ENCODE measurements at places on chromosomes 2 and 18. TPM values are rescaled to one million over a fixed set of nuclear protein-coding genes. Genes with fewer than 3 reads are reported as not detected.

DNA sequence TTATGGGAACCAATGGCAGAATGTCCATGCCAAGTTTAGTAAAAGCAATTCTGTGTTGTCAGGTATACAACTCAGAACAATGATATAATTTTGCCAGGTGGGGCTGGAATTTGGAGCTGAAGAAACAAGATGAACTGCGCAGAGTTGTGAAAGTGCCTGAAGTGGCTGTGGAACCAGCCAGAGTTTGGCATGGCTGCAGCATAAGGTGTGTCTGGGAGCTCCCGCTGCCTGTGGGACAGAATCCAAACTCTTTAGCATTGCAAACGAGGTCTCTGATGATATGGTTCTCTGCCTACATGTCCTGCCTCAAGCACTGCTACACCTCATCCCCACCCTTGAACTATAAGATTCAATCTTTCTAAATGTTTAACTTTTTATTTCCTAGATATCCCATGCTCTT is 909.7 kb downstream of the EPHA4 start:
- H3K4me3 ChIP-seq = no peak overlapping the region
- no peak overlapping the region for H3K27ac ChIP-seq
- H3K27me3 ChIP-seq = no peaks in the 10 kb centered on the region

- no peak for DNase-seq
- H3K4me1 ChIP-seq = no peaks in the 10 kb centered on the region
- H3K36me3 ChIP-seq = no peaks in the 10 kb centered on the region
- no peak overlapping the region for H3K4me3 ChIP-seq
- no peak overlapping the region for H3K27ac ChIP-seq
- H3K27me3 ChIP-seq = no peaks in the 10 kb centered on the region
These were observed 24.1 kb upstream of the MRPL19 start for GRCh38 chr2:75622500-75622899.

DNA sequence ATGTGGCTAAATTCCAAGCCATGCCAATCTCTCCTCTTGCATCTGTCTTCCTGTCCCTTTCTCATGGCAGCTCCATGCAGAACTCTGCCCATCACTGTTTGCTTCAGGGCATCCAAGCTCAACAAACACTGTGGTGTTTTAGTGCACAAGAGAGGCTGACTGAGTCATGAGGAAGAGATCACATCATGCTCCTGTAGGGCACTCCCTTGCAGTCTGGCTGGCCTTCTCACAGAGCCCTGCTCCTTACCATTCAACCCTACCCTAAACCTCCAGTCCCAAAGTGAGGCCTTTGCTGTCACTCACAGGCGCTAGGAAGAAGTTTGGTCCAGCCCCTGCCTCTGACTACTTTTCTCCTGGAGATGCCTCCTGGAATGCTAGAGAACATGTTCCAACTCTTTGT is 194.0 kb downstream of the LRATD1 start:
- no peak overlapping the region for H3K4me3 ChIP-seq
- H3K36me3 ChIP-seq = no peaks in the 10 kb centered on the region
- H3K27ac ChIP-seq = no peak overlapping the region
- DNase-seq = no peak
- no peaks in the 10 kb centered on the region for H3K27me3 ChIP-seq
- H3K4me1 ChIP-seq = no peaks in the 10 kb centered on the region

DNA sequence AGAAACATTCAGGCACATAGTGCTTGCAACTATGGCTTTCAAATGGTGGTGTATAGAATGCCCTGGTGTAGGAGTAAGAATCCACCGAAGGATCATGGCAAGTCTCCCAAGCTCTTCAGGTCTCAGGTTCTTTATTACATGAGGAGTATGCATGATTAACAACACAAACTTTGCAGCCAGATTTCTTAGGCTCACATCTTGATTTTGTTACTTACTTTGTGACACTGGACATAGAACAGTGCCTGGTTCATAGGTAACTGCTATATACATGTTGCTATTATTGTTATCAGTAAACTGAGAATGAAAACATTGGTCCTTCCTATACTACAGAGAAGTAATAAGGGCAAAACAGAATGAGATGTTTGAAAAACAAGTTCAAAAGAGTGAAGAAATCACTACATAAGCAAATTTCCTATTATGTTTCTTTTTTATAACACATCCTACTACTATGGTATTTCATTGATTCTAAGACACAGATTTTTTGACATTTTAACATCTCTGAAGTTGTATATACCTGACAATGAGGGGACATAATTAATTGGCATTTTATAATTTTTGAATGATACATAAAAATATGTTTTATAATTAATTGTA is 284.9 kb downstream of the C1D start:
- H3K4me1 ChIP-seq = no peaks in the 10 kb centered on the region
- no peaks in the 10 kb centered on the region for H3K36me3 ChIP-seq
- H3K4me3 ChIP-seq = no peak overlapping the region
- H3K27ac ChIP-seq = no peak overlapping the region
- DNase-seq = no peak

DNA sequence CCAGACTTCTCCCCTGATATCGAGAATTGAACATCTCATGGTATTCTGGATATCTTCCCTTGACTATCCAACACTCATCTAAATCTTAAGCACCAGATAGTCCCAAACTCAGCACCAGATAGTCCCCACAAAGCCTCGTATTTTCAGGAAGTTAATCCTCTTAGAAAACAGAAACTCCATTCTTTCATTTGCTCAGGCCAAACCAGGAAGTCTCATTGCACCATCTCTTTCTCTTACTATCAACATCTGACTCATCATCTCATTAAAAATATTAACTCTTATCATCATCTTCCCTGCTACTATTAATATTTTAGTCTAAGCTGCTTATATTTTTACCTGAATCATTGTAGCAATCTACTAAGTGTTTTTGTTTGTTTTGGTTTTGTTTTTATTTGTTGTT is 286.4 kb downstream of the GALNT13 start:
- no peak overlapping the region for H3K4me3 ChIP-seq
- H3K4me1 ChIP-seq = no peaks in the 10 kb centered on the region
- H3K27ac ChIP-seq = no peak overlapping the region
- no peak for DNase-seq
- H3K36me3 ChIP-seq = peaks cover 5% of the 10 kb centered on the region

DNA sequence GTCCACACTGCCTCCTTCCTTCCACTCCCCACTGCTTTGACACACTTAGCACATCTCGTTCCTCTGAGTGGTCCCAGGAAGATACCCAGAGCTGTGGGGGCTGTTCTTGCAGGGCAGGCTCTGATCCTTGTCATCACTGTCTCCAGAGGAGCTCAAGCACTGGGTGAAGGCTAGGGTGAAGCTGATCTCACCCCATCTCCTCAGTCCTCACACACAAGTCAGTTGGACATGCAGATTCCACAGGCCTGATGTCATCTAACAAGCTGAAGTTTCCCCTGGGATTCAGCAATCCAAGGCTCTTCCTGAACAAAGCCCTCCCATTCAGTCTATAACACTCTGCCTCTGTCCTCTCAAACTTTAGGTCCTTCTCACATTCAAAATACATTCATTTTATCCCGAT is 90.6 kb upstream of the RAB6C start:
- no peak overlapping the region for H3K27ac ChIP-seq
- H3K36me3 ChIP-seq = no peaks in the 10 kb centered on the region
- H3K4me1 ChIP-seq = peaks cover 2% of the 10 kb centered on the region
- no peaks in the 10 kb centered on the region for H3K27me3 ChIP-seq
- DNase-seq = no peak
- no peak overlapping the region for H3K4me3 ChIP-seq

- no peaks in the 10 kb centered on the region for H3K27me3 ChIP-seq
- H3K4me3 ChIP-seq = no peak overlapping the region
- H3K27ac ChIP-seq = no peak overlapping the region
- DNase-seq = no peak
These were observed 296.9 kb downstream of the SATB2 start for GRCh38 chr2:199160677-199161465.

The QPCT gene
- total RNA-seq = not detected

GRCh38 chr2:36356298-36356989 is 866 bp downstream of the CRIM1 start:
- no peaks in the 10 kb centered on the region for H3K36me3 ChIP-seq
- no peak overlapping the region for H3K27ac ChIP-seq
- no peak for DNase-seq
- H3K4me3 ChIP-seq = peak overlapping the region; percentile 93
- H3K4me1 ChIP-seq = peaks cover 12% of the 10 kb centered on the region

- peak overlapping the region; percentile 48 for H3K4me3 ChIP-seq
- H3K4me1 ChIP-seq = peaks cover 3% of the 10 kb centered on the region
- no peak for DNase-seq
- H3K36me3 ChIP-seq = peaks cover 8% of the 10 kb centered on the region
- no peak overlapping the region for H3K27ac ChIP-seq
These were observed 2.9 kb upstream of the TLX2 start for GRCh38 chr2:74511104-74511989.

The CHN1 gene
- total RNA-seq = 37.0 TPM

GRCh38 chr18:23661735-23662308 is 889 bp downstream of the ANKRD29 start:
- H3K4me3 ChIP-seq = peak overlapping the region; percentile 64
- DNase-seq = no peak
- H3K27ac ChIP-seq = no peak overlapping the region
- H3K27me3 ChIP-seq = no peaks in the 10 kb centered on the region

GRCh38 chr18:6543330-6543908 is 128.7 kb upstream of the L3MBTL4 start:
- no peaks in the 10 kb centered on the region for H3K27me3 ChIP-seq
- no peaks in the 10 kb centered on the region for H3K36me3 ChIP-seq
- H3K4me3 ChIP-seq = no peak overlapping the region
- H3K4me1 ChIP-seq = no peaks in the 10 kb centered on the region
- H3K27ac ChIP-seq = no peak overlapping the region

GRCh38 chr2:88448248-88448647 is 4.2 kb downstream of the FOXI3 start:
- no peak overlapping the region for H3K4me3 ChIP-seq
- 0 out of 2 replicates have a peak, but pooled peaks cover 2% of the 10 kb centered on the region for H3K4me1 ChIP-seq

- no peaks in the 10 kb centered on the region for H3K36me3 ChIP-seq
- no peaks in the 10 kb centered on the region for H3K4me1 ChIP-seq
- H3K27ac ChIP-seq = no peak overlapping the region
- DNase-seq = no peak
- no peaks in the 10 kb centered on the region for H3K27me3 ChIP-seq
These were observed 448.9 kb upstream of the SLC14A2 start for GRCh38 chr18:45166341-45166835.

DNA sequence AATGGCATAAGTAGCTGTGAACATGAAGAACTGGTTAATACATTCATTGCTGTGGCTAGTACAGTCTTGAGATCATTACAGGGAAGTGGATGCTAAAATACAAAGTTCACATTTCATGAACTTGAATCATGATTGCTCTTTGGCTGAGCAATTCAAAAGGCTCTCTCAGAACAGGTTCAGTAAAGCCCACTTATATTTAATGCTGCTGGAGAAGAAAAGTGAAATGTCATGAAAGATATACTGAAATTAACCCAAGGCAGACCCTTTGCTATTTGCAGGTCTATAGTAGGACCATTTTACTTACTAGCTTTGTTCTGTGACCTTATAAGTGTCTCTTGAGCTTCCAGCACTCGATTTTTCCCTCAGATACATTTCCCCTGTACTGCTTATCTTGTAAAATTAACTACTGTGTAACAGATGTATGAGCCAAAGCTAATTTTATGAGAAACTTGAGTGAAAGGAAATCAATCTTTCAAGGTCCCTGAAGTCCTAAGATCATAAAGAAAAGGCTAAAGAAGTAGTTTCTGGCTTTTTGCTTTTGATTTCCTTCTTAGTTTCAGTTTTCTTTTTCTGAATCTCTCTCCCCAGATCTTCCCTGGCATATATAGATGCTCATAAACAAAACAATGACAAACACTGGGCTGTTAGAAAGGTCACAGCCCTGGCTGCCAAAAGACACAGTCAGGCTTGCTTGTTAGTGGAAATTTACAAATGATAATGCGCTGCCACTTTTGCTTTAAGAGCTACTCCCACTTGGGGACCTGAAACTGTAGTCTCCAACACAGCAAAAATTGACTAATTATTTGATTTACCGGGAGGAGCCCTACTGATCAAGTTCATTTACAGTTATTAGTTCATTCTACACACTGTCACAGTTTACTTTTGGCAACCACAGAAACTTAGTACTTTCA is 132.7 kb upstream of the XPO1 start:
- no peak overlapping the region for H3K4me3 ChIP-seq
- peaks cover 16% of the 10 kb centered on the region for H3K36me3 ChIP-seq
- no peaks in the 10 kb centered on the region for H3K27me3 ChIP-seq
- no peaks in the 10 kb centered on the region for H3K4me1 ChIP-seq

DNA sequence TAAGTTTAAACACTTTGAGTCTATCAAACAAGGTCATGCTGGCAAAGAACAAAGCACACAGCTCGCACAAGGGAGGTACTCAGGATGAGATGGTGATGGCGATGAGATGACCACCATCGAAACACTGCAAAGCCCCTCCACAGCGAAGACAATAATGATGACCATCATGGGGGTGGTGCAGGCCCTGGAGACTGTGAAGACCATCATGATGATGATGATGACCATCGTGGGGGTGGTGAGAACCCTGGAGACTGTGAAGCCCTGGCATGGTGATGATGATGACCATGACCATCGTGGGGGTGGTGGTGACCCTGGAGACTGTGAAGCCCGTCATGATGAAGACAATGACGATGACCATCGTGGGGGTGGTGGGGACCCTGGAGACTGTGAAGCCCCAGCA is 81.6 kb upstream of the SALL3 start:
- H3K4me1 ChIP-seq = no peaks in the 10 kb centered on the region
- H3K36me3 ChIP-seq = peaks cover 3% of the 10 kb centered on the region
- H3K27ac ChIP-seq = no peak overlapping the region
- no peak for DNase-seq

The DLX2 gene
- total RNA-seq = 0.42 TPM

GRCh38 chr18:35049111-35050027 is 8.2 kb downstream of the MAPRE2 start:
- H3K27ac ChIP-seq = no peak overlapping the region
- no peak overlapping the region for H3K4me3 ChIP-seq
- peaks cover 6% of the 10 kb centered on the region for H3K4me1 ChIP-seq
- H3K36me3 ChIP-seq = peaks cover 5% of the 10 kb centered on the region

The TNS1 gene
- 3.2 TPM for total RNA-seq

The CBLN2 gene
- total RNA-seq = not detected

The IMP4 gene
- 101 TPM for total RNA-seq

The UGT1A5 gene
- not detected for total RNA-seq

GRCh38 chr18:58615140-58616132 is 13.5 kb downstream of the ALPK2 start:
- H3K27ac ChIP-seq = no peak overlapping the region
- no peak overlapping the region for H3K4me3 ChIP-seq
- no peaks in the 10 kb centered on the region for H3K27me3 ChIP-seq
- peaks cover 15% of the 10 kb centered on the region for H3K4me1 ChIP-seq

- H3K36me3 ChIP-seq = 0 out of 2 replicates have a peak, but pooled peaks cover 5% of the 10 kb centered on the region
- no peaks in the 10 kb centered on the region for H3K27me3 ChIP-seq
- DNase-seq = no peak
- no peak overlapping the region for H3K27ac ChIP-seq
These were observed 25.3 kb downstream of the MBP start for GRCh38 chr18:77107292-77107691.

The SLC14A1 gene
- total RNA-seq = not detected

- DNase-seq = no peak
- H3K4me1 ChIP-seq = no peaks in the 10 kb centered on the region
- no peaks in the 10 kb centered on the region for H3K36me3 ChIP-seq
- H3K27me3 ChIP-seq = no peaks in the 10 kb centered on the region
- H3K4me3 ChIP-seq = no peak overlapping the region
- no peak overlapping the region for H3K27ac ChIP-seq
These were observed 65.7 kb downstream of the UBR3 start for GRCh38 chr2:169892951-169893350.

- H3K4me3 ChIP-seq = no peak overlapping the region
- H3K4me1 ChIP-seq = no peaks in the 10 kb centered on the region
- DNase-seq = no peak
- H3K36me3 ChIP-seq = no peaks in the 10 kb centered on the region
These were observed 258.5 kb downstream of the RND3 start for GRCh38 chr2:150228936-150229335.

All from H9 (cell line).